ENCODE measurements at places on chromosomes 1 and 21. TPM values are rescaled to one million over a fixed set of nuclear protein-coding genes. Genes with fewer than 3 reads are reported as not detected.

CRYZ gene
- 18.0 TPM for total RNA-seq

DNA sequence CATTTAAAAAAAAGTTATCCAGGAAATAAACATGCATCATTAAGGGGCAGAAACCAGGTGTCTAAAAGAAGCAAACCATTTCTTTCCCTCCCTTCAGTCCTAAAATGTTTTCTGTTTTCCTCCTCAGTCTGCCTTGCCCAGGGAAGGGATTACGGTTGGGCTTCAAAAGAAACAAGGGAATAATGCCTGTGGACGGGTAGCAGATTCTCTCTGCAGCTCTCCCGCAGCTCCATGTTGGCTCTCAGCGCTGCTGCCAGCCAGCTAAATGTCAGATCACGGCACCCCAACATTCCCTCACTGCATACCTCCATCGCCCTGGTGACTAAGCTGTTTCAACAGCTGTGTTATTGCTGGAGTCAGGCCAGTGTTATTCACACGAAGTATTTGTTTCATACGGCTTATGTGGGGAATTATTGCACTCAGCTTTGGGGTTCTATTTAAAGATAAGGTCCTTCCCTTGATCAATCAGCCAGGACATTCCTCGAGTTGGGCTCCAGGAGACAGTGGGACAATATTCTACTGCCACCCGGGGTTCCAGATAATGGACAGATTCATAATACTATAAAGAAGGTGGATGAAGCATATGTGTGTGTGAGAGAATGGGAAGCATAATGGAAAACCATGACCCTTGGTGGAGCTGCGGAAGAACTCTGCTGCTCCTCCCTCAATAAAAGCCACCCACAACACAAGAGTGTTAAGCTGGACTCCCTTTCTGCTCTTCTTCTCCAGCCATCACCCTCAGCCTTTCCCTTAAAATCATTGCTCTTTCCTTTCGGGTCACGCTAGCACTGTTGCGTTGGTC, 58.2 kb downstream of the WLS start:
- no peaks in the 10 kb centered on the region for H3K27me3 ChIP-seq
- DNase-seq = no peak
- no peaks in the 10 kb centered on the region for H3K36me3 ChIP-seq

DNA sequence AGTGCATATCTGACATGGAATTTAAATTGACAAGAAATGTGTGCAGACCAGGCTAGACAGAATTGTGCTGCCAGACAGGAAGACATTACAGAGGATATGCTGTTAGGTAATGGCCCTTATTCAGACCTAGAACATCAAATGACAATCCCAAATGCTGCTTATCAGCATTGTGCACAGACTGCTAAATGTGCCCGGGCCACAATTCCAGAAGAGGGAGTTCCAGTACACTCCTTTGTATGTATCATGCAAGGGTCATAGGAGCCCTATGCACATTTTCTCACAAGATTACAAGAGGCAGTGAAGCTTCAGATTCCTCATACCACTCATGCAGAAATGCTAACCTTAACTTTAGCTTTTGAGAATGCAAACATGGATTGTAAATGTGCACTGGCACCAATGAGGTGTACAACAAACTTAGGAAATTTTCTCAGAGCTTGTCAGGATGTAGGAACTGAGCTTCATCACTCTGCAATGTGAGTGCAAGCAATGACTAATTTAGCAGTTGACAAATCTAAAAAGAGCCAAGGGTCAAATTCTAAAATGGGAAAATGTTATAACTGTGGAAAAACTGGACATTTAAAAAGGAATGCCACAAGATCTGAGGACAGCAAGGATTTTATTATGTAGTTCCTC, 273.5 kb downstream of the COL11A1 start:
- no peak overlapping the region for H3K27ac ChIP-seq
- no peaks in the 10 kb centered on the region for H3K4me1 ChIP-seq
- DNase-seq = no peak
- no peaks in the 10 kb centered on the region for H3K27me3 ChIP-seq
- H3K36me3 ChIP-seq = no peaks in the 10 kb centered on the region

- no peaks in the 10 kb centered on the region for H3K27me3 ChIP-seq
- DNase-seq = no peak
- no peaks in the 10 kb centered on the region for H3K36me3 ChIP-seq
- H3K4me3 ChIP-seq = no peak overlapping the region
- no peak overlapping the region for H3K27ac ChIP-seq
Measured at GRCh38 chr21:33813832-33814365, 101.7 kb downstream of the ATP5PO start.

GRCh38 chr1:20732071-20732587, 374 bp downstream of the SH2D5 start:
- peaks cover 20% of the 10 kb centered on the region for H3K4me1 ChIP-seq
- H3K27ac ChIP-seq = peak overlapping the region; percentile 43
- DNase-seq = peak; percentile 54
- peak overlapping the region; percentile 76 for H3K4me3 ChIP-seq

DNA sequence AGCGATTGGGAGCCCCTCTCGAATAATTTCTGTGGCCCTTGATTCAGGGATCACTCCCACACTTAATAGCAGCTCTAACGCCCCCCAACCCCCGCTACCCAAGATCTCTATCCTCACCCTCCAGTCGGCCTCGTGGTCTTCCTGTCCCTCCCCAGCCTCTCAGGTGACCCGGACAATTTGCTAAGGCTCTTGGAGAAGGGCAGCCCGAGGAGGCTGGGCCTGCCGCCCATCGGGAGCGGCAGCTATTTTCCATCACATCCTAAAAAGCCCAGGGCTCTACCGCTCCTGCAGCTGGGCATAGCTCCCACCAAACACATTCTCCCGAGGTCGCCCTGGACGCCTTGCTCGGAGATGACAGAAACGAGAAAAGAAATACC, 12.0 kb upstream of the PHLDA3 start:
- H3K36me3 ChIP-seq = peaks cover 14% of the 10 kb centered on the region
- no peak for DNase-seq
- peak overlapping the region; percentile 74 for H3K4me3 ChIP-seq
- H3K4me1 ChIP-seq = peaks cover 41% of the 10 kb centered on the region

DNA sequence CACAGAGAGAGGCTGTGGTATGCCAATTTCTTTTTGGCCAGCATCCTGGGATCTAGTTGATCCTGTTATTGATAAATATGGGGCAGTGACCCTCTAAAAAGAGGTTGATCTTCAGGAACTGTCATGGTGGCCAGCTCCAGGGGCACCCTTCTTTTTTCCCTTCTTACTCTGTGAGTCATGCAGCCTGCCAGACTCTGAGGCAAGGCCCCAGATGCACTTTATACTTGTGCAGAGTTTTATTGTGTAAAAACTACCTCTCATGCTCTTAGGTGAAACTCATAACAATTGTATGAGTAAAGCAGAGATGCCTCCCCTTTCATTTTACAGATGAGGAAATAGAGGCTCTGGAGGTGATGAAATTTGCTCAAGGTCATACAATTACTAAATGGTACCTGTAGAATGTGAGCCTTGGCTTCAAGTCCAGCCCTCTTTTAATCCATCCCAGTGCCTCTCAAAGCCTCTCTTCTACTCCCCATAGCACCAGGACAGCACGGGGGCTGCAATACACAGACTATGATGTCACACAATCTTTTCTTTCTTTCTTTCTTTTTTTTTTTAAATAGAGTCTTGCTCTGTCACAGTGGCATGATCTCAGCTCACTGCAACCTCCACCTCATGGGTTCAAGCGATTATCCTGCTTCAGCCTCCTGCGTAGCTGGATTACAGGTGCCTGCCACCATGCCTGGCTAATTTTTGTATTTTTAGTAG, 387.8 kb downstream of the KCNH1 start:
- H3K4me1 ChIP-seq = no peaks in the 10 kb centered on the region
- no peak for DNase-seq
- no peaks in the 10 kb centered on the region for H3K27me3 ChIP-seq
- no peak overlapping the region for H3K27ac ChIP-seq
- no peak overlapping the region for H3K4me3 ChIP-seq

KISS1 gene
- not detected for total RNA-seq

GRCh38 chr1:68232289-68233148, at the start of gene WLS:
TSS of gene WLS (minus strand) at chr1:68232523. CDS start at chr1:68232299, 224 bp downstream.
- H3K36me3 ChIP-seq = no peaks in the 10 kb centered on the region
- H3K27me3 ChIP-seq = peaks cover 52% of the 10 kb centered on the region
- H3K27ac ChIP-seq = no peak within 1 kb of the TSS
- H3K4me1 ChIP-seq = peaks cover 8% of the 10 kb centered on the region
- H3K4me3 ChIP-seq = no peak within 1 kb of the TSS
- no peak for DNase-seq

UROD gene
- 74.7 TPM for total RNA-seq

C1orf53 gene
- 0.68 TPM for total RNA-seq

ABCD3 gene
- total RNA-seq = 25.2 TPM

HORMAD1 gene
- 0.40 TPM for total RNA-seq

GRCh38 chr21:25556091-25556490, 51.2 kb downstream of the MRPL39 start:
- DNase-seq = no peak
- no peak overlapping the region for H3K27ac ChIP-seq
- H3K4me1 ChIP-seq = peaks cover 21% of the 10 kb centered on the region
- no peaks in the 10 kb centered on the region for H3K27me3 ChIP-seq
- peaks cover 7% of the 10 kb centered on the region for H3K36me3 ChIP-seq

- no peaks in the 10 kb centered on the region for H3K27me3 ChIP-seq
- H3K36me3 ChIP-seq = no peaks in the 10 kb centered on the region
- no peak overlapping the region for H3K4me3 ChIP-seq
- H3K27ac ChIP-seq = no peak overlapping the region
- DNase-seq = no peak
Measured at GRCh38 chr1:215119719-215120365, 37.3 kb downstream of the KCNK2 start.

PTGFRN gene
- 0.90 TPM for total RNA-seq

- DNase-seq = no peak
- peak overlapping the region; percentile 42 for H3K4me3 ChIP-seq
- peaks cover 17% of the 10 kb centered on the region for H3K36me3 ChIP-seq
- no peaks in the 10 kb centered on the region for H3K27me3 ChIP-seq
- peak overlapping the region; percentile 85 for H3K27ac ChIP-seq
Measured at GRCh38 chr1:84971957-84972356, 25.0 kb downstream of the MCOLN2 start.

KLF17 gene
- not detected for total RNA-seq

- peaks cover 35% of the 10 kb centered on the region for H3K4me1 ChIP-seq
- no peak overlapping the region for H3K27ac ChIP-seq
- no peak overlapping the region for H3K4me3 ChIP-seq
- H3K27me3 ChIP-seq = peaks cover 26% of the 10 kb centered on the region
- DNase-seq = no peak
Measured at GRCh38 chr1:109112056-109112651, 1.8 kb upstream of the ELAPOR1 start.

- H3K4me3 ChIP-seq = no peak overlapping the region
- H3K27ac ChIP-seq = no peak overlapping the region
- DNase-seq = no peak
- H3K36me3 ChIP-seq = peaks cover 5% of the 10 kb centered on the region
Measured at GRCh38 chr1:51247022-51247421, 10.9 kb downstream of the RNF11 start.

CHD5 gene
- total RNA-seq = 0.47 TPM

TBX19 gene
- 2.1 TPM for total RNA-seq

KCNJ9 gene
- total RNA-seq = not detected

HOOK1 gene
- 6.2 TPM for total RNA-seq

- no peak overlapping the region for H3K27ac ChIP-seq
- no peak for DNase-seq
- no peaks in the 10 kb centered on the region for H3K4me1 ChIP-seq
- no peaks in the 10 kb centered on the region for H3K27me3 ChIP-seq
- no peak overlapping the region for H3K4me3 ChIP-seq
Measured at GRCh38 chr1:11178021-11179015, 10.8 kb upstream of the ANGPTL7 start.

- H3K36me3 ChIP-seq = no peaks in the 10 kb centered on the region
- H3K27me3 ChIP-seq = no peaks in the 10 kb centered on the region
- no peak overlapping the region for H3K4me3 ChIP-seq
- no peak overlapping the region for H3K27ac ChIP-seq
Measured at GRCh38 chr1:56106531-56107274, 472.7 kb downstream of the PLPP3 start.

PROX1 gene
- not detected for total RNA-seq

- no peak overlapping the region for H3K27ac ChIP-seq
- no peaks in the 10 kb centered on the region for H3K4me1 ChIP-seq
- no peak for DNase-seq
- H3K4me3 ChIP-seq = no peak overlapping the region
- H3K36me3 ChIP-seq = no peaks in the 10 kb centered on the region
Measured at GRCh38 chr21:37765221-37765900, 150.9 kb downstream of the KCNJ6 start.

DNA sequence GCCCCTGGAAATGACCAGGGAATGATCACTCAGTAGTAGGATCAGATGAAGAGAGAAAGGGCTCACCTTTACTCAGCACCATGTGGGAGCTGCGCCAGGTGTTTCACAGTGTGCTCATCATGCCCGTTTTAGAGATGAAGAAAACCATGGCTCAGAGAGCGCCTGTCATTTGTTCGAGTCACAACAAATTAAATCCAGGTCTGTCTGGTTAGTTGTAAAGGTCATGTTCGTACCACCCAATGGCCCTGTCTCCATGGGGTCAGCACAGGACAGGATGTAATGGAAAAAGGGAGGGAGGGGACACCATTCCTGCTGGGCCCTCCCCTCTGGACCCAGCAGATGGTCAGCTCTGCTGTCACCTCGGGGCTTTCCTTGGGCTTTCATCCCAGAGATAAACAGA, 15.2 kb downstream of the KIRREL1 start:
- H3K4me1 ChIP-seq = no peaks in the 10 kb centered on the region
- DNase-seq = no peak
- no peaks in the 10 kb centered on the region for H3K27me3 ChIP-seq
- no peak overlapping the region for H3K27ac ChIP-seq
- no peak overlapping the region for H3K4me3 ChIP-seq

LRRC38 gene
- total RNA-seq = not detected

SLAMF7 gene
- total RNA-seq = 88.5 TPM

DNA sequence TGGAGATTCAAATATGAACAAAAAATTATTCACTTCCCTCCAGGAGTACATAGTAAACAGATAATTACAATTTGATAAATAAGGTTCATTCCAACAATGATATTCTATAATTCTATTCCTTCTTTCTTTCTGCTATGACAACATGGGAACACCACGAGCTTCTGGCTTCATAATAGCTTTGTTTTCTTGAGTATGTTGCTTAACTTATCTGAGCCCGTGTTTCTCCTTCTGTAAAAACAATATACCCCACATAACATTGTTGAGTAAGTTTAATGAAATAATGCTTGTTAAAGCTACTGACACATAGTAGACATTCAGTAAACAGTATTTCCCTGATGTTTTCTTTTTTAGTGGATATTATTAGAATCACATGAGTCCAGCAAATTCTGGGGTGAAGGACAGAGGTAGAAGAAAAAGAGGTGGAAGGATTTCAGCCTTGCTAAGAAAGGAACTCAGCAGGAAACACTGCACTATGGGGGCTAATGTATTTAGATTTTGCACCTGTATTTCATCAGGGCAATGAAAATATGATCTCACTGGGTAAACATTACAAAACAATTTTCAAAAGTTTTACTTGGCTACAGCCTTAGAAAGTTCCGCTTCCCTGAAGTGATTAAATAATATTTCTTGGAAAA, 430.8 kb upstream of the C1orf87 start:
- no peak overlapping the region for H3K27ac ChIP-seq
- no peaks in the 10 kb centered on the region for H3K27me3 ChIP-seq
- no peaks in the 10 kb centered on the region for H3K4me1 ChIP-seq
- no peak for DNase-seq
- H3K4me3 ChIP-seq = no peak overlapping the region
